ENCODE measurements at places on chromosomes 1 and 21. TPM values are rescaled to one million over a fixed set of nuclear protein-coding genes. Genes with fewer than 3 reads are reported as not detected.

Gene KPRP
- total RNA-seq: not detected

Gene RRP1B
- 48.1 TPM for total RNA-seq

Gene KLHDC9
- 0.86 TPM for total RNA-seq

Gene NRAS
- total RNA-seq: 136 TPM

Gene USP16
- 36.1 TPM for total RNA-seq

Gene MAP10
- 2.0 TPM for total RNA-seq

Gene BOLA1
- total RNA-seq: 7.5 TPM

Gene PER3
- total RNA-seq: 3.2 TPM

Gene FCRL2
- total RNA-seq: not detected

Gene MIXL1
- total RNA-seq: not detected

Gene F13B
- not detected for total RNA-seq

Gene C1orf87
- not detected for total RNA-seq

Gene RNF186
- not detected for total RNA-seq

Gene LINGO4
- not detected for total RNA-seq

Gene OR2L13
- total RNA-seq: not detected

Gene VWA5B1
- not detected for total RNA-seq

Gene TACSTD2
- total RNA-seq: 23.8 TPM

Gene ZNF683
- total RNA-seq: not detected

Gene FAM163A
- not detected for total RNA-seq

Gene IL23R
- total RNA-seq: not detected

Gene CRB1
- not detected for total RNA-seq

Gene KIF21B
- 4.6 TPM for total RNA-seq

Gene ORC1
- 11.5 TPM for total RNA-seq

Gene LRRC39
- 0.29 TPM for total RNA-seq

Gene NBPF15
- total RNA-seq: 62.7 TPM

Gene DNASE2B
- total RNA-seq: not detected

Gene GIPC2
- total RNA-seq: 14.7 TPM

Gene CD2
- total RNA-seq: not detected

Gene EVA1C
- total RNA-seq: 26.7 TPM

Gene ADAMTS4
- 14.0 TPM for total RNA-seq

Gene IQGAP3
- total RNA-seq: 19.6 TPM

Gene MPL
- total RNA-seq: 0.10 TPM

Gene PROX1
- 13.8 TPM for total RNA-seq

Gene VWA1
- 5.0 TPM for total RNA-seq

Gene DDR2
- total RNA-seq: 16.7 TPM

Gene NENF
- total RNA-seq: 12.1 TPM
